ENCODE measurements at places on chromosomes 11 and 22.
A peak's percentile ranks its signal among the peaks of the same experiment; 100 is the strongest.

DNA sequence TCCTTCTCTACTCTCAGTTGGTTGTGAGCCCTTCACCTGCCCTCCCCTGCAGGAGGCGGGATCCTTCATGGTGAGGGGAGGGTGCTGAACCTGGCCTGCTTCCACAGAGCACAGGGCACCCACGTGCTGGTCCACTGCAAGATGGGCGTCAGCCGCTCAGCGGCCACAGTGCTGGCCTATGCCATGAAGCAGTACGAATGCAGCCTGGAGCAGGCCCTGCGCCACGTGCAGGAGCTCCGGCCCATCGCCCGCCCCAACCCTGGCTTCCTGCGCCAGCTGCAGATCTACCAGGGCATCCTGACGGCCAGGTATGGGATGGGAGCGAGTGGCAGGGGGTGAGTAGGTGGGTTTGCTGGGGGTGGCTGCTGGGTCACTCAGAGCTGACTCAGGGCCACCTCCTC lies 6.3 kb downstream of the SSH3 start:
- no peak for DNase-seq

DNA sequence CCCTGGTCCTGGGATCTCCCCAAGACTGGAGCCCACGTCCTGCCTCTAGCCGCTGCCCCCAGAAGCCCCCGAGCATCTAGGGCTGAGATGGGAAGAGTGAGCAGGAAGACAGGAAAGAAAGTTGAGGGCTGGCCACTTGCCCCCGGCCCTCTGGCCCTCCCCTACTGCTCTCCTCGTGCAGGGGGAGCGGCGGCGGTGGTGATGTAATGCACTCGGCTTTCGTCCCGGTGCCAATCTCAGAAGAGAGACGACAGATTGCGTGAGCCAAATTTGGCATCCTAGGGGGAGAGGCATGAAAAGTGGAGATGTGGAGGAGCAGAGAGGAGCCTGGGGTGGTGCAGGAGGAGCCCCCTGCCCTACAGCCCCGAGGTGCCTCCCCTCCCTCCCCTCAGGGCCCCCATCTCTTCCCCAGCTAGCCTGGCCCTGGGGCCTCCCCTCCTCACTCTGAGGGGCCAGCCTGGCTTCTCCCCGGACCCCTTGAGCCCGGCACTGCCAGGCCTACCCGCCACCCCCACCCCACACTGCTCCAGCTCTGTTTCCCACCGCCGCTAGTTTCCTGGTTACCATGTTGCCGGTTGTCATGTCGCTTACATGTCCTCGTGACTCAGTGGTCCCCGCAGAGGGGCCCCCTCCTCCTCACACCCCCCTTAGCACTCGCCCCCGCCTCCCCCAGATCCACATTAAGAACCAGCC lies 2.5 kb downstream of the KCNJ4 start:
- DNase-seq, result no peak

DNA sequence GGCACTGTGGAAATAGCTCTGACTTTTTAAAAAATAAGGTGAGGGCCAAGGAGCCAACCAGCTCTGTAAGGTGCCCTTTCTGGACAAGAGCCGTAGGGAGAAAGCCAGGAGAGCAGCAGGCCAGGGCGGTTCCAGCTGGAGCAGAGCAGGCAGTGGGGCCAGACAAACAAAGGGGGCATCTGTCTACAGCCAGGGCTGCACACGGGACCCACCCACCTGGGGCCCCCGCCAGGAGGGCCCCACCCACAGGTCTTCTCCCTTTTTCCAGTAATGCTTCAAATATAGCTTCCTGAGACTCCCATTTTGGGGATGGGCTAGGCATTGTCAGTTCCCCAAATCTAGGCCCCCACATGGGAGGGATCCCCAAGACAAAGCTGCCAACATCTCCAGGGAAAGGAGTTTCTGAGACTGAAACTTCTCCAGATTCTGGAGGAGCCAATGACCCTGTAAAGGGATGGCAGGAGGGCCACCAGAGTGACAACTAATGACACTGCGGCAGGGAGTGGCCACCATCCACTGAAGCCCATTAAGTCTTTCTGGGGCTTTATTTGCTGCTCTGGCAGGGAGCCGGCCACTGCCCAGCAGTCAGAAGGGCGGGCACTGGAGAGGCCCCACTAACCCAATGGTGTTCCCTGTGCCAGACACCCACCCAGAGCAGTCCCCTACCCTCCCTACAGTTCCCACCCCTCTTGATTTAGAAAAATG lies 1.9 kb downstream of the ZFTA start:
- DNase-seq, result no peak

DNA sequence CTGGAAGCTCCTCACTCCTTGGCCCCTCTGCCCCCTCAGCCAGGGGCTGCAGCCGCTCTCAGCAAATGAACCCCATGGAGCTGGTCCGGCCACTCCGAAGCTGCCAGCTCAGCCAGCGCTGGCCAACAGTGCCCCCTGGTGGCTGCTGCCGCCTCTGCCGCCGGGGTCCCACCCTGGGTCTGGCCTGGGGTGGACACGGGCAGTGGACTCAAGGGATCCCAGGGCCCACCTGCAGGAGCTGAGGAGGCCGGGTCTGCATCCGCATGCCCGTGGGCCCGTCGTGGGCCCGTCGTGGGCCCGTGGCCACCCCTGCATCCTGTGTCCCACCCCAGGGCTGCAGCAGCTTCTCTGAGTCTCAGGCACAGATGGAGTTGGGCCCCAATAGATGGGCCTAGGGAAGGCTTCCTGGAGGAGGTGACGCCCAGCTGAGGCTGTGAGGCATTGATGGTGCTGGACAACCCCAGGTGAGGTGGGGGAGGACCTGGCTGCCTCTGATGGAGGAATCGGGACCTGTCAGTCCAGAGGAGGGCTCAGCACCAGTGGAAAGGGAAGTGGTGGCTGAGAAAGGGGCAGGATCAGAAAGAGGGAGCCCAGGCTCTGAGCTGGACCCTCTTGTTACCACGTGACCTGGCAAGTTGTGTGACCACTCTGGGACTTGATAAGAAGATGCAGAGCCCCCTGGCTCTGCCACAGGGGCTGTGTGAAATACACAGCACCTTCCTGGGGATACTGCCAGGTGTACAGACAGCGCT lies 522.3 kb downstream of the BRD1 start:
- peak; percentile 35 for DNase-seq

DNA sequence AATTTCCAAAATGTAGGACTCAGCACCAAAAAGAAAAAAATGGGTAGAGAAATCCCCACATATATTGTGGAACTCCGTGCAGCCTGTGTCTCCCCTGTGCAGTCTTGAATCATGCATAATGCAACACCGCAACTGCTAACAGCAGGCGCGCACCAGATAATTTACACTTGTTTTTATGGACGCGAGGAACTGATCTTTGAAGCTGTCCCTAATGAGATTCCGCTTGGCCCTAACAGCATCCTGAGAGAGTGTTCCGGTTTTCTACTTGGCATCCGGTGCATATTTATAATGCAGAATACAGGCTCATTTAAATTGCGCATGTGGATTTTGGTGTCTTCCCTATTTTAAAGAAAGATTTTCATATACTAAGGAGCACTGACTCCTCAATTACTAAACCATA lies 21.1 kb downstream of the MPPED2 start:
- no peak for DNase-seq

DNA sequence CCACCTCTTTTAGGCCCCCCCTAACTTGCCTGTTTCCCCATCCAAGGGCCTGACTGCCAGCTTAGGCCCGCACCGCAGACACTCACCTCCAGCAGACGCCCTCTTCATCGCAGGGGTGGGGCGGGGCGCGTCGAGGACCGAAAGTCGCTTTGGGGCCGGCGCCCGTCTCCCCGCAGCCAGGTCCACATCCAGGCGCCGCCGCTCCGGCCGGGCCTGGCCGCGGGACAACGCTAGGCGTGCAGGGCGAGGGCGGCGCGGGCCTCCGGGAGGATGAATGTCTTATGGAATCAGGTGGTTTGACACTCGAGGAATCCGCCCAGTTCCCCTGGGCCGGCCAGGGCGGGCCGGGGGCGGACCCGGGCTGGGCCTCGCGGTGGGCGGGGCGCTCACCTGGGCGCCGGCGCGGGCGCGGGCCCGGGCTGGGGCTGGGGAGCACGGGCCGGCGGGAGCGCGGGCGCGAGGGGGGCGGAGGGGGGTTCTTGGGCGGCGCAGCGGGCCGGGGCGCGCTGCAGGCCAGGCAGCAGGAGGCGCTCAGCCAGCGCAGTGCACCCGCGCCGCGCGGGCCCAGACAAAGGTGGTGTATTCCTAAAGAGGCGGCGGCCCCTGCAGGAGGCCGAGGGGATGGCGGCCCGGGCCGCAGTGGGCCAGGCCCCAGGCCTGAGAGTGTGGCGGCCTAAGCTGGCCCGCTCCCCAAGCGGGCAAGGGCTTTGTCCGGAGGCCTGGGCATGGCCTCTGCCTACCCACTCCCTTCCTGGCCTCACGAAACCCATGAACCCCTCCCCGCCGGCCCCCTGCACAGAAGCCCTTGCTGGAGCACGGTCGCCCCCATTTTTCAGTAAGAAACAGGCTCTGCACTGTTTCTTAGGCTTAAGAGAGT lies 177.6 kb downstream of the IGLL1 start:
- peak; percentile 32 for DNase-seq

DNA sequence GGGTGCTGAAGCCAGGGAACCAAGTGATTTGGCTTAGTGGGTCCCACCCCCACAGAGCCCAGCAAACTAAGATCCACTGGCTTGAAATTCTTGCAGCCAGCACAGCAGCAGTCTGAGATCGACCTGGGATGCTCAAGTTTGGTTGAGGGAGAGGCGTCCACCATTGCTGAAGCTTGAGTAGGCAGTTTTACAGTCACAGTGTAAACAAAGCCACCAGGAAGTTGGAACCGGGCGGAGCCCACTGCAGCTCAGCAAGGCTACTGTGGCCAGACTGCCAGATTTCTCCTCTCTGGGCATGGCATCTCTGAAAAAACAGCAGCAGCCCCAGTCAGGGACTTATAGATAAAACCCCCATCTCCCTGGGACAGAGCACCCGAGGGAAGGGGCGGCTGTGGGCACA lies 424.1 kb upstream of the TENM4 start:
- no peak for DNase-seq

- no peak for DNase-seq
Observed at GRCh38 chr11:76614471-76615179, 55.9 kb downstream of the LRRC32 start.

DNA sequence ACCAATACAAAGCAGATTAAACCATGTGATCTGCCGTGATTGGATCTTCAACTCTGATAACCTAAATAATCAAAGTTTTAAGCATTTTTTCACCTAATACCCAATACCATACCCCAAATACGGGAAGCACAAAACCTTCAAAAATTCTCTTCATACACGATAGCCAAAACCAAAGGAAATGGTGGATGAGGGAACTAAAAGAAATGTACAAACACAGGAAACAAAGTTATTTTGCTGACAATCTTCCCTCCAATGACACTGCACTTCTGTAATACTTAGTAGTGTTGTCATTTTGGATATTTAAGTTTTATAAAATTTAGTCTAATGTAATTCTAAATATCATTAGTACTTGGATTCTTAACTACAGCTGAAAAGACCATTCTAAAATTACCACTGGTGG lies 27.0 kb downstream of the CSTF3 start:
- DNase-seq, result no peak

GRCh38 chr11:70043482-70043881 lies 34.6 kb upstream of the ANO1 start:
- DNase-seq, result no peak

DNA sequence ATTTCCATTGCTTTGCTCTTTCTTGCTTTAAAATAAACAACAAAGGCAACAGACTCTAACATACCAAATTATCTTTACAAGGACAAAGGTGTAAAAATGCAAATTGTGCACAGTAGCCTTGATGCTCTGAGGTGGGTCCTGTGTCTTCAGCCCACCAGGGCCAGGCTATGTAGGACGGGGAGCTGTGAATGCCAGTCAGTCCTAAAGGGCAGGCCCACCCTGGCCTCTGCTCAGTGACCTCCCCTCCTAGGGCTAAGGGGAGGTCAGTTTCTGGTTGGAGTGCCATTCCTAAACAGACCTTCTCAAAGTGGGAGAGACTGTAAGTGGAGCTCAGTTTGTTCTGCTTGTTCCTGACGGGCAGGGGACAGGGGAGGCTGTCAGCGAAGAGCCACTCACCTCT lies 78.0 kb upstream of the SUSD2 start:
- no peak for DNase-seq

DNA sequence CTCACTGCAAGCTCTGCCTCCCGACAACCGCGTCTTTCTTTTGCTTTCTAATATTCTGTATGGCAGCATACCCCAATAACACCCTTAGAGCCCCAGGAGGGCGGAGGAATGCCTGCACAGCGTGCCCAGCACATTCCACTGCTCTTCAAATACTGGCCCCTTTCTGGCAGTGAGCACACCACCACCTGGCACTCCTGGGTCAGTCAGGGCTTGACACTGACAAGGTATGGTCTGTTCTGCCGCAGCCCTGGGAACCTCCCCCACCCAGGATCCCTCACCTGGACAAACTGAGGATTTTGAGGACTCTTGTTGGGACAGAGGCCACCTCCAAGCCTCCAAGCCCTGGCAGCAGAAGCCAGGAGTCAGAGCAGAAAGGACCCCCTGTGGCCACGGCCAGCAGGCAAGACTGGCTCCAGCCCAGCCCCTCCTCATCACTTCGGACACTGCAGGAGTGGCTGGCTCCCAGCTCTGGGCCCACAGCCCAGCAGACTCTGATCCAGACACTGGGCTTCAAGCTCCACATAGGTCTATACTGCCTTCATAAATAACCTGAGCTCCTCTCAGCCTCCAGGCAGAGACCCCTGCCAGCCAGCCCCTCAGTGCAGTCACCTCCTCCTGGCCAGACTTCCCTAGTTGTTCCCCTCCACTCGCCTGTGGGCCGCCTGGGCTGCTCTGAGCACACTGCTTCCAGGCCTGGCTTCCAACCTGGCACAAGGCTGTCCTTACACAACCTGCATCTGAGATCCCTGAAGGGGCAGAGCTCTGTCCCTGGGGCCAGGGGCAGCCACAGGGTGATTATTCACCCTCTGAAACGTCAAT lies 14.5 kb downstream of the CARS1 start:
- DNase-seq, result no peak

DNA sequence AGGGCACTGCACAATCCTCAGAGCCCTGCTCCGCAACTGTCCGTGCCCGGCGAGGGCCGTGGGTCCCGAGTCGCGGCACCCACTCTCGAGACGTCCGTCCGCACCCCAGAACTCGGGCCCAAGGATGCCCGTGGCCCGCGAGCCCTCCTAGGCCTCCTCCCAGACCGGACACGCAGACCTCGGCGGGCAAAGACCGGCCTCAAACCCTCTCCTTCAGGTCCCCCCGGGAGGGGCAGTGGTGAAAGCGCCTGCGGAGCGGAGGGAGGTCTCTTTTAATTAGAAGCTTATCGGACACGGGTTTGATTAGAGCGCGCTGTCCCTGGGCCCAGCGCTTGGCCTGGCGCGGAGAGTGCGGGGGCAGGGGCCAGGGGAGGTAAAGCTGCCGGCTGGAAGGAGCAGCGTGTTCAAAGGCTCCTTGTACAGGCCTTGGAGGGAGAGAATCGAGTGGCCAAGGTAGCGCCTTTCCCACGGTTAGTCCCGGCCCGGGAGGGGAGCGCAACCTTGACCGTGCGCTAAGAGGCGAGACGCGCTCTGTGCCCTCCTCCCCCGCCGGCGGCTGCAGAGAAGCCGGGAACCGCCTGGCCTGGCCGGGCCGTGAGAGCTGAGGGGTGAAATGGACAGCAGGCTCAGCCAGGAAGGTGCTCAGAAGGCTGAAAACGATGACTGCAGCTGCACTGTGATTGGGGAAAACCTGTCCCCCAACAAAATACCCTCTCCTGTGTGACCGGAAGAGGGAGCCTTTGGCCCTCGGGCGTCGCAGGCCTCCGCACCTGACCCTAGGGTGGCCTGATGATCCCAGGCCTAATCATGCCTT lies 4.6 kb downstream of the WT1 start:
- DNase-seq, result no peak
